ENCODE measurements at places on chromosomes 1 and 21.

DNA sequence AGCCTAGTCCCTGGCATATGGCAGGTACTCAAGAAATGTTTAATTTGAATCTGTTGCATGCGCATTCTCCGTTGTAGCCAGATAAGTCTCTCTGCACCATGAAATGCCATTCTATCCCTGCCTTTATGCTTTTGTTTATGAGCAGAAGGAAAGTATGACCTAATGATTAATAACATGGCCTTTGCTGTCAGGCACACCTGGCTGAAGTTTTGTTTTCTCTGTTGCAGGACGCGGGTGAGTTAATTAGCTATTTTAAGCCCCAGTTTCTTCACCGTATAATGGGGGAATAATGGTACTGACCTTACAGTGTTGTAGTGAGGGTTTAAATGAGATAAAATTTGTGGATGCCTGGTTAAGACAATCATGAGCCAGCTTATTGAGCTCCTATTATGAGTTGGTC lies 87.7 kb downstream of the ST6GALNAC3 start:
- DNase-seq = no peak

DNA sequence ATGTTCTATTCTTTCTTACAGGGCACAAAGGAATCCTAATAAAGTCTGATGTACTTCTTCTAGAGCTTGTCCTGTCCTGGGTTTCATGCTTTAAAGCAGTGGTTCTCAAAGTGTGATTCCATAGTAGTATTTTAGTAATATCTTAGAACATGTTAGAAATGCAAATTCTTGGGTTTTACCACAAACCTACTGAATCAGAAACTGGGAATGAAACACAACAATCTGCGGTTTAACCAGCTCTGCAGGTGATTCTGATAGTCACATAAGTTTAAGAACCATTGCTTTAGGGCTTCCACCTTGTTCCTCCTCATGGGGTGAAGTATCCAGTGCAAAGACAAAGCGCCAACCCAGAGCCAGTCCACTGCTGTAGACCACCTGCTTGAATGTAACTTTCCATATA lies 41.1 kb downstream of the NGF start:
- no peak for DNase-seq

GRCh38 chr1:215292932-215293331 lies 210.4 kb downstream of the KCNK2 start:
- no peak for DNase-seq

DNA sequence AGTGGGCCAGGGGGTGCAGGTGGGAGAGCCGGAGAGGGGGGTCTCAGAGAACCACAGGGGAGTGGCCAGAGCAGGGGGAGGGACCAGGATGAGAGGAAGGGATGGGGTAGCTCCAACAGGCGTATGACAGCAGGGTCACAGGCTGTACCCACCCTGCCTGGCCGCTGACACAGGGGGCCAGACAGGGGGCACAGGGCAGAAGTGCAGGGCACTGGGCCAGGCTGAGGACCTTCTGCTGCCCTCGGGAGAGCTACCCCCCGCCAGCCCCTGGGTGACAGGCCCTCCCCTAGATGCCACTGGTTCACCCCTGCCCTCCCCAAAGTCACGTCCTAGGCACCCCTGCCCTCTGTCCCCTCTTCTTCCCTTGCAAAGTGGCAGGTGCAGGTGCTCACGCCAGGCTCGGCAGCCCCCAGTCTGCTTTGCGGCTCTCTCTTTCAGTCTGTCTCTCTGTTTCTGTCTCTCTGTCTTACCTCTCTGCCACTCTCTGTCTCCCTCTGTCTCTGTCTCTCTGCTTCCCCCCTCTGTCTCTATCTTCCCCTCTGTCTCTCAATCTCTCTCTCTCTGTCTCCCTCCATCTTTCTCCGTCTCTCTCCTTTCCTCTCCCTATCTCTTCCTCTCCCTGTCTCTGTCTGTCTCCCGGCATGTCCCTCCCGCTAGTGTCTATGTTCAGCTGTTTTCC lies 48.5 kb downstream of the WNT9A start:
- DNase-seq = no peak

GRCh38 chr1:55904541-55904940 lies 674.8 kb downstream of the PLPP3 start:
- no peak for DNase-seq

DNA sequence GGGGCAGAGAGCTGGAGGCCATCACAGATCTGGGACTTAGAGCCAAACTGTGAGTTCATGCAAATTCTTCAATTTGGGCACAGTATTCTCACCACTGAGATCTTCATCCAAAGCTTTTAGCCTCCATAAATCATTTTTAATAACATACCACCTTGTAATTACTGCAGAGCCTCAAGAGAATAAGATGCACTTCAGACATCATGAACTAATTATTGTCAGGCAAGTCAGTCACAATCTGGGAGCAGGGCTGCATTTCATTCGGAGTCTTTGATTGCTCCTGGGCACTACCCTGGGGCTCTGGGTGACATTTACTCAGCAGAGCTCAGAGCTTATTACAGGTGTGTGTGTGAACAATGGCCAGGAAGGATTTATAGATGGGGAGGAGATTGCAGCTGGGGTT lies 623.7 kb downstream of the PTPRU start:
- no peak for DNase-seq

DNA sequence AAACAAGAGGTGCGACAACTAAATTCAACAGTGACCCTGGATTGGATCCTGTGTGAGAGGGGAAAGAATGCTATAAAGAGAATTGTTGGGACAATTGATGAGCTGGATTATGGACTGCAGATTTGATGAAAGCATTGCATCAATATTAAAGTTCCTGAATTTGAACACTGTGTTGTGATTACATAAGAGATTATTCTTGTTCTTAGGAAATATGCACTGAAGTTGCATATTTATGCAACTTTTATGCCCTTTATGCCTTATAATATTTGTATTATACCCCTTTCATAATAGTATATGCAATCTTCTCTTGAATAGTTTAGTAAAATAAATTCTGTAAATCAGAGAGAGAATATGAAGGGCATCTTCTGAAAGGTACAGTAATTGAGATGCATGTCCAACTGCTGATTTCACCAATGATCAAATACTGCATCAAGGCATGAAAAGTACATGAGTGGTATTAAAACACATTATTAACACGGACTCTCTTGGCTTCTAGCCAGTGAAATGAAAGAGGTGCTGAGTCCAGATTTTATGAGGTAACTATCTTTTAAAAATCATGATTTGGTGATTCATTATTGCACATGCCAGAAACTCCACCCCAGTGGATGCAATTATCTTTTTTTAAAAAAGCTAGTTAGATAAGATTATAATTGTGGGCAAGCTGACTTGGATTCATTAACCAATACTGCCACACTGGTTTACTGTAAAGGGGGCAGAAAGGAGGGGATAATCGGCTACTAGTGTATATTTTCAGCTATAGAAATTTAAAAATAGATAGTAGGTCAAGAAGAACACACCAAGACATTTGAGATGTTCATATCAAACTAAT lies 19.9 kb upstream of the LPAR3 start:
- no peak for DNase-seq

- DNase-seq = no peak
Observed at GRCh38 chr1:167060141-167061072, 29.8 kb downstream of the GPA33 start.

- DNase-seq = no peak
Observed at GRCh38 chr1:207020065-207020708, 12.4 kb downstream of the C1orf116 start.

- no peak for DNase-seq
Observed at GRCh38 chr1:214076708-214077065, 88.9 kb downstream of the PROX1 start.

DNA sequence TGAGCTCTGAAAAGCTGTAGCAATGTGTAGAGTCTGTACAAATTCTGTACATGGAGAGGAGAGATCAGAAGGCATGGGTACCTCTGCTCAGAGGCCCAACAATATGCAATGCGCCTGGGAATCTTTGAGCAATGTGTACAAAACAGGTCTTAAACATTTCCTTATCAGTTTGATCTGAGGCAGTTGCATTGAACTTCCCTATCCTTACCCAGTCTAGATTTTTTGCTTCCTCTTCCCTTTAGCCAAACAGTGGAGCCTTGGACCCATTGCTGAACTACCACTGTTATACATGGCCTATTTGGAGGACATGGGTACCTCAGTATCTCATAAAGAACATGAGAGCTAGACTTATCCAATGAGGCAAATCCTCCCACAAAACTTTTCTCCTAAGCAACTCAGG lies 12.6 kb upstream of the MNDA start:
- no peak for DNase-seq

DNA sequence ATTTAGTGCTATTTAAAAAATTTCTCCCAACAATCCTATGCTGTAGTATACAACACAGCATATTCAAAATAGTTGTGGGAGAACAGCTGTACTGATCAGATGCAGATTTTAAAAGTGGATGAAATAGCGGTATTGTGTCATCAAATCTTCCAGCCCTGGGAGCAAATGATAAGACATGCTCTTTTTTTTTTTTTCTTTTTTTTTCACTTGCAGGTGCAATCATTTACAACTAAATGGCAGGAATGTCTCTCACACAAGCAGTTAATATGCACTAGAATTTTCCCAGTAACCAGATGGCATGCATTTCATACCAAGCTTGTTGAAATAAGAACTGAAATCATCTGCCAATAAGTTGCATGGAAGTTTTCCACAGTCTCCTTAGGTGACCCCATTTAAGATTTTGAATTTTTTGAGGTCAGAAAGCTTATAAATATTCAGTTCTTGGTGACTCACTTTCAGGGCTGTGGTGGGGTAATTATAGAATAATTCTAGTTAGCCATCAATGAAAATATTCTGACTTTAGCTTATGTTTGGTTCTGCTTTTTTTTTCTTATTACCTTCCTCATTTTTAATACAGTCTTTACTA lies 623.9 kb upstream of the NR5A2 start:
- DNase-seq = no peak

DNA sequence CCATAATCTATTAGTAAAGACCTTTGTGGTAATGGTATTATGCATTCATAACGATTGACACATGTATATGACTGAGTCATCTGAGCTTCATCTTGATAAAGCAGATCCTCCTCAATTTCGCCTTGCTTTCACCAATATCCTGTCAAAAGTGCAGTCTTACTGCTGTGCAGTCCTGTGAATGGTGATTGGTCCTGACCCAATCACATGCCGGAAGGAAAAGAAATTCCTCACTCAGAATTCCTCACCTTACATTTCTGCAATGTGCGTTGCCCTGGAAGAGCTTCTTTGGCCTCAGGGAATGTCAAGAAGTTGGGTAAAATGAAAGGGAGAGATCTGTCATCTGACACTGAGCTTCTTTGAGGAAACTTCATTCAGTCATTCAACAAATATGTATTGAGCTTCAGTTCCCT lies 121.0 kb upstream of the TSPAN2 start:
- DNase-seq = no peak

- no peak for DNase-seq
Observed at GRCh38 chr1:112712701-112713128, 2.4 kb downstream of the PPM1J start.

DNA sequence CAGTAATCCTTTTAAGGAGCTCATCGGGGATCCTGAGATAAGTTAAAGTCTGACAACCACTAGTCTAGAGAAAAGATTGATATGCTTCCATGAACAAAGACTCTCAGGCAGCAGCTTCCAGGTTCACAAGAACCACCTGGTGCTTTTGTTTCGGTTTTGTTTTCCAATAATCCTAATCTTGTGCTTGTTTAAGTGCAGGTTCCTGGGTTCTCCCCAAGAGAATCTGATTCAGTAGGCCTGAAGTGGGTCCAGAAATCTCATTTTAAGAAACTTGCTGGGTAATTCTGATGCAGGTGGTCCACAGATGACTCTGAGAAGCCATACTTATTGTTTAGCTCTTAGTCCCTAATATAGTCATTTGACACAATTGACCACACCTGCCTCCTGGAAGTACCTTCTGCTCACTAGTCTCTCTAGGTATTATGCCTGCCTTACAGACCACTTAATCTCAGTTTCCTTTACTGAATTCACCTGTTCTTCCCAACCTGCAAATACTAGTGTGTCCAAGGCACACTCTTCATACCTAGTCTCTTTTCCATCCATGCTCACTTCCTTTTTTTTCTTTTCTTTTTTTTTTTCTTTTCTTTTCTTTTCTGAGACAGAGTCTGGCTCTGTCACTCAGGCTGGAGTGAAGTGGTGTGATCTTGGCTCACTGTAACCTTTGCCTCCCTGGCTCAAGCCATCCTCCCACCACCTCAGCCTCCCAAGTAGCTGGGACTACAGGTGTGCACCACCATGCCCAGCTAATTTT lies 20.5 kb upstream of the FRRS1 start:
- no peak for DNase-seq

- DNase-seq = no peak
Observed at GRCh38 chr1:24505816-24506215, 3.2 kb downstream of the RCAN3 start.

DNA sequence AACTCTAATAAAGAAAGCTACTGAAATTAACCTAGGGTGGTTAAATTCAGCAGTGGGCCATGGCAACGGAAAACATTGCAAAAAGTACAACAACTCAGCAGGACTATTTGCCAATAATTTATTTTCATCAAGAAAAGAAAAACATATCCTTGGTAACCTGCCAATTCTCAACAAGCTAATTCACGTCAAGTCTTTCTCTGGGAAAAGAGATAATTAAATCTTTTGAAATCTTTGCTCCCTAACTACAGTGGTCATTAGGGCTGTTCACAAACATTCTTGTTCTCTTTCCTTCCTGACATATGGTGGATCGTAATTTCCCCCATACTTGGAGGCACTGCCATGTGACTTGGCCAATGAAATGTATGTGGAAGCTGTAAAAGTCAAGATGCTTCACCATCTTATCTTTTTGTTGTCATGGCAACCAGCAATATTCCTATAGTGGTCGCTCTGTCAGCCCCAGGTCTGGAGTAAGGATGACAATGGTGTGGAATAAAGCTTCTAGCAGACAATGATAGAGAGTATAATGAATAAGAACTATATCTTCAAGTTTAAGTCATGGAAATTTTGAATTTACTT lies 29.6 kb upstream of the ZNF326 start:
- no peak for DNase-seq

- no peak for DNase-seq
Observed at GRCh38 chr1:235357485-235358373, 9.5 kb upstream of the TBCE start.

GRCh38 chr1:245901037-245901436 lies 606.0 kb downstream of the SMYD3 start:
- no peak for DNase-seq

DNA sequence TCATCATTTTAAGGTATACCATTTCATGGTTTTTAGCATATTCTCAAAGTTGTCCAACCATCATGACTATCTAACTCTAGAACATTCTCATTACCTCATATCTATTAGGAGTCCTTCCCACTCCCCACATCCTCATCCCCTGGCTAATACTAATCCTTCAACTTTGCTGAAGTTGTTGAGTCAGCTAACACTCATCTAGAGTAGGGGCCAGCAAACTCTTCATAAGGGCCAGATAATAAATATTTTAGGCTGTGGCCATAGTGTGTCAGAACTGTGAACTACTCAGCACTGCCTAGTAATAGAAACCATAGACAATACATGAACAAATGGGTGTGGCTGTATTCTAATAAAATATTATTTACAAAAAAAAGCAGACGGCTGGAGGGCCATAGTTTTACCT lies 43.0 kb downstream of the TOR3A start:
- no peak for DNase-seq

GRCh38 chr1:115242543-115242942 lies 95.5 kb downstream of the NGF start:
- no peak for DNase-seq
